ENCODE measurements at places on chromosomes 3 and 15.

DNA sequence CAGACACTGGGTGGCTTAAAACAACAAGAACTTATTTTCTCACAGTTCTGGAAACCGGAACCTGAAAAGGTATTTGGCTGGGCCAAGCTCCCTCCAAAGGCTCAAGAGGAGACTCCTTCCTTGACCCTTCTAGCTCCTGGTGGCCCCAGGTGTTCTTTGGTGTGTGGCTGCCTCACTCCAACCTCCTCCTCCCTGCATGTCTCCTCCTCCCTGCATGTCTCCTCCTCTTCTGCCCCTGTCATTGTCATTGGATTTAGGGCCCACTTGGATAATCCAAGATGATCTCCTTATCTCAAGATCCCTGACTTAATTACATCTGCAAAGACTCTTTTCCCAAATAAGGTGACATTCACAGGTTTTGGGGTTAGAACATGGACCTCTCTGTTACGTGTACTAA lies 69.8 kb upstream of the MFGE8 start:
- DNase-seq: no peak

GRCh38 chr15:95252404-95252803 lies 1021.0 kb downstream of the MCTP2 start:
- DNase-seq: no peak

GRCh38 chr3:8931342-8931741 lies 31.9 kb downstream of the RAD18 start:
- no peak for DNase-seq

DNA sequence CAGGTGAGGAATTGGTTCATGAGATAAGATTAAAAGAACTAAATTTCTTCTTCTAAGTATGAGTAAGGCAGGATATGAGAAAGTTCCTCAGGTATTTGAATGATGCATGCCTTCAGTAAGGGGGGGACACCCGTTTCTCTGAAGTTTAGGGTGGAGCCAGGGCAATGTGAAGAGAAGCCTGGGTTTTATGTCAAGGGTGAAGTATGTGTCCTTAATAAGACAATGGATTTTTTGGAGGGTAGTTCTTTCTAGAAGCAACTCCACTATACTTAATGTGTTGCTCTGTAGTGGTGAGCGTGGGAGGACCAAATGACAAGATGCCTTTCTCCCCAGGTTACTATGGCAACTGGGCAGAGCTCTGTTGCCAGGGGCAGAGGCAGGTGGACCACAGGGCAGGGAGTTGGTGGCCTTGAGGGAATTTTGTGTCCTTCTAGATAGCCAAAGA lies 44.0 kb downstream of the PHLDB2 start:
- DNase-seq: no peak

- no peak for DNase-seq
Observed at GRCh38 chr3:120280026-120280425, 5.0 kb downstream of the GPR156 start.

DNA sequence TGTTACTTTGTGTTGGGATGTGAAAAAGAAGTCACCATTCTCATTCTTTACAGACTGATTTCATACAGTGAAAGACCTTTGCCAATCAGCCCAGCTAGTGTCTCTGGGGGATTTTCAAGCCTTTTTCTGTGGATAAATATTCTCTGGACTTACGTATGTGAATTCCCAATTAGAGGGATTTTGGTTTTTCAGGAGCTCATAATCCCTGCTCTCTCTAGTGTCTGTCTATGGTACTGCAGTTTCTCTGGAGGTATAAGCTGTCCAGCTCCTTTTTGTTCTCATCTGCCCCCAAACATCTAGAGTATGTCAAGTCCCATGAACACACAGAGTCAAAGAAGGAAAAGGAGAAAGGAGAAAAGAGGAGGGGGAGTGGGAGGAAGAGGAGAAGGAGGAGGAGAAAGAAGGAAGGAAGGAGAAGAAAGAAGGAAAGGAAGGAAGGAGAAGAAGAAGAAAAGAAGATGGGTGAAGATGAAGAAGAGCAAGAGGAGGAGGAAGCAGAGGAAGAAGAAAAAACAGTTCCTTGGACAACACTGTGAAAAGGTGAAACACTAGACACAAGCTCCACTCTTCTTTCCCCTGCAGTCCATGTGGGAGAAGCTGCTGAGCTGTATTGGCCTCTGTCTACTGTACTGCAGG lies 218.6 kb downstream of the GREM1 start:
- DNase-seq: no peak

- DNase-seq: no peak
Observed at GRCh38 chr3:4525560-4526223, 32.5 kb downstream of the ITPR1 start.

GRCh38 chr3:98032904-98033303 lies 2.2 kb downstream of the GABRR3 start:
- no peak for DNase-seq

GRCh38 chr3:182787302-182788036 lies 5.8 kb upstream of the ATP11B start:
- DNase-seq: no peak

DNA sequence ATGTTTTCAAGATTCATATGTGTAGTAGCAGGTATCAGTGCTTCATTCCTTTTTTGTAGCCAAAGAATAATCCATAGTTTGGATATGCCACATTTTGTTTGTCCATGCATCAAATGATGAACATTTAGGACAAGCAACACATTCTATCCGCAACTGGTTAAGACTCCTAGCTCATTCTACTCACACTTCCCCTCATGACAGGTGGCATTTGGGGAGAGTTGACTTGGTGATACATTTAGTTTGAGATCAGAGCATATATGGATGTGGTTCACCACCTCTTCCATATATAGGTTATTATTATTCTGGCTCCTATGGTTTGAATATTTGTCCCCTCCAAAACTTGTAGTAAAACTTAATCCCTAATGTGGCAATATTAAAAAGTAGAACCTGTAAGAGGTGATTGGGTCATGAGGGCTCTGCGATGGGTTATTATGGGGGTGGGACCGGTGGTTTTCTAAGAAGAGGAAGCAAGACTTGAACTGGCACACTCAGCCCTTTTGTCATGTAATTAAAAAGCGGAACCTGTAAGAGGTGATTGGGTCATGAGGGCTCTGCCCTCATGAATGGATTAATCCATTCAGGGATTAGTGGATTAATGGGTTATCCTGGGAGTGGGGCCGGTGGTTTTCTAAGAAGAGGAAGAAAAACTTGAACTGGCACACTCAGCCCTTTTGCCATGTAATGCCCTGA lies 75.3 kb upstream of the HRH1 start:
- DNase-seq: no peak

DNA sequence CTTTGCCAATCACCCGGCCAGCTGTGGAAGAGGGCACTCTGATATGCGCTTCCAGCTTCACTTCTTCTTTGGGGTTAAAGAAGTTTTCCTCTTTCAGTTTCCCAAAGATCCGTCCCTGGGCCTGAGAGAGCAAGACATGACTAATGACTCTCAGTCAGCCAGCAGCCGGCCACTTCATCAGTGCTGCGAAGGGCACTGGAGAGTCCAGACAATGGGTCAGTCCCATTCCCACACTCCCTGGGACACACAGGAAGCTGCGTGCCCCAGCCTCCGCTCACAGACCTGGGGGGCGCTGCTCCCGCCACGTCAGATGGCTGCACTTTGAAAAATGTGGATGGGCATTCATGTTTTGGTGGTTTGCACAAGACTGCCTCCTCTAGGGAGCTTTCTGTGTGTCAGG lies 63.3 kb downstream of the SENP2 start:
- no peak for DNase-seq

- DNase-seq: no peak
Observed at GRCh38 chr3:112966633-112967032, 8.3 kb downstream of the CD200R1 start.

- DNase-seq: no peak
Observed at GRCh38 chr3:107446706-107447105, 69.5 kb downstream of the CCDC54 start.

- DNase-seq: no peak
Observed at GRCh38 chr3:31106912-31107311, 212.5 kb upstream of the GADL1 start.

GRCh38 chr3:117486719-117487716 lies 777.4 kb downstream of the TUSC7 start:
- DNase-seq: no peak

DNA sequence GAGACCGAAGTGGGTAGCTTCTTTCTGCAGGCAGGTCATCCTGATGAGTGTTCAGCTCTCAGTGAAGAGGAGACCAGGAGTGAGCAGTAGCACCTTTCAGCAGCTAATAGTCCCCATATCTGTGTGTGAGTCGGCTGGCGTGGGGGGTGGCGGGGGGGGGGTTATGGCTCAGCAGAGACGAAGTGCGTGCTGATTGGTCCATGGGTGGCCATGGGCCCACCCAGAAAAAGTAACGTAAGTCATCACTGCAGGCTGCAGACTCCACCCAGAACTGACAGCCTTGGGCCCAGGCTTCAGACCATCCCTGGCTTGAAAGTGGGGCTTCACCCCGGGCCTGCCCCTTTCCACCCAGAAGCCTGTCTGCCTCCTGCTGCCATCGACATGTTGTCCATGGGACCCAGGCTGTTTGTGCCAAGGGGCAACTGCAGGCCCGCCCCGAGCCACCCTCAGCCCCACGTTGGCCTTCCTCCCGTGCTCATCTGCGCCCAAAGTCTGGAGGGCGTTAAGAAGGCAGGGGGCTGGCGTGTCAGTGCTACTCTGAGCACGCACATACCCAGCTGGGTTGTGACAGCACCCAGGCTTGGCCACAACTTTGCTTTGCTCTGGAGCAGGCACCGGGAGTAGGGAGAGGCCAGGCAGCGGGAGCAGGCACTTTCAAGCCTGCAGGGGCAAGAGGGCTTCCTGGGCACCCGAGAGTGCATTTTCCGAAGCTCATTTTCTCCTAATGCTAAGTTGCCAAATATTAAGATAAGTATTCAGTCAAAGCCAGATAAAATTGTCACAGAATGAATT lies 511.7 kb upstream of the CDIN1 start:
- DNase-seq: no peak

DNA sequence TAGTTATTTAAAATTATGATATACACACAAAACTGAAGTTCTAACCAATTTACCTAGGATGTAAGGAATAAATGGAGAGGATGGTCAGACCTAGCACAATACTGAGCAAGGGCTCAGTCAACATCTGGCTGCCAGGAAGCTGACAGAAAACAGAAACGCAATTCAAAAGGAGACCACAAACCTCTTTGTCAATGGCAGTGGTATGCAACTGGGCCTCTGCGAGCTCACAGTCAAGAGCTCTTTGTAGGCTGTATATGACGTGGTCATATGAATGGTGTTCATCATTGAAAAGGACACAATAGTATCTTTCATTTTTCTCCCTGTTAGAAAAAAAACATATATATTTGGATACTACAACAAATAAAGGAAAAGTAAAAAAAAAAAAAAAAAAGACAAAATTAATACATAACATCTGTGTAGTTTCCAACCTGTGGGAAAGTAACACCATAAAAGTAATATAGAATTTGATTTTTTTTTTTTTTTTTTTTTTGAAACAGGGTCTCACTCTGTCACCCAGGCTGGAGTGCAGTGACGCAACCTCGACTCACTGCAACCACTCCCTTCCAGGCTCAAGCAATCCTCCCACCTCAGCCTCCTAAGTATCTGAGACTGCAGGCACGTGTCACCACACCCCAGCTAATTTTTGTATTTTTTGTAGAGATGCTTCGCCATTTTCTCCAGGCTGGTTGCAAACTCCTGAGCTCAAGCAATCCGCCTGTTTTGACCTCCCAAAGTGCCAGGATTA lies 37.9 kb downstream of the UBR1 start:
- no peak for DNase-seq

DNA sequence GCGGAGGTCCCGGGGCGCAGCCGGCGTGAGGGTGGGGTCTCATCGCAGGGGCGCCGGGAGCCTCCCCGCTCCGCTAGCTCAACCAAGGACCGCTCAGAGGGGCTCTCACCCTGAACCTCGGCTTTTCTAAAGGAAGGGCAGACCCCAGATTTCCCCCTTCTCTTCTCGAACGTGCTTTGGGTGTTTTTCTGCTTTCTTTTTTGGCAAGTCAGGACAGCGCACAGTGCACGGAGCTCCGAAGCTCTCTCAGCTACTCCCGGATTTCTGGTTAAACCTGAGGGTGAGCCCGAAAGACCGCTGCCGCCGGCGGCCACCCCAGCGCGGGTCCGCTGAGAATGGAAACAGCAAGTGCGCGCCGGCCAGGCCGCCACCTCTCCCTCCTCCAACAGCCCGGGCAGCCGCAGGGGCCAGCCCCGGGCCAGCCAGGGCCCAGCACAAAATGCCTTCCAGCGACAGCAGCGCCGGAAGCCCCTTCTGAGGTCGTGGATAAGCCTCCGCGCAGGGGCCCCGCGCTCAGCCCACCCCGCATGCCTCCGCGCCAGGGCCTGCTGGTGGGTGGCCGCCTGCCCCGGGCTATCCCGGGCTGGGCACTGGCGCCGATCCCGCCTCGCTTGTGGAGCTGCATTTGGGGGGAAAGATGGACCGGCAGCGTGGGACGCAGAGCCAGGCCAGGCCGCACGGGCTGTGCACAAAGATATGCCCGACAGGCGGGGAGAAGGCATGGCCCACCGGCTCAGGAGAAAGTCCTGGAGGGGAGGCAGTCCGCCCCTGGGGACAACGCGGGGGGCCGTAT lies 8.2 kb upstream of the OCA2 start:
- DNase-seq: no peak

GRCh38 chr3:14649466-14649865 lies 2.1 kb upstream of the CCDC174 start:
- no peak for DNase-seq

- no peak for DNase-seq
Observed at GRCh38 chr3:62874711-62875557, at the start of gene CADPS. Gene CADPS (minus strand): TSS chr3:62875416. CDS start chr3:62875029, 387 bp downstream.

DNA sequence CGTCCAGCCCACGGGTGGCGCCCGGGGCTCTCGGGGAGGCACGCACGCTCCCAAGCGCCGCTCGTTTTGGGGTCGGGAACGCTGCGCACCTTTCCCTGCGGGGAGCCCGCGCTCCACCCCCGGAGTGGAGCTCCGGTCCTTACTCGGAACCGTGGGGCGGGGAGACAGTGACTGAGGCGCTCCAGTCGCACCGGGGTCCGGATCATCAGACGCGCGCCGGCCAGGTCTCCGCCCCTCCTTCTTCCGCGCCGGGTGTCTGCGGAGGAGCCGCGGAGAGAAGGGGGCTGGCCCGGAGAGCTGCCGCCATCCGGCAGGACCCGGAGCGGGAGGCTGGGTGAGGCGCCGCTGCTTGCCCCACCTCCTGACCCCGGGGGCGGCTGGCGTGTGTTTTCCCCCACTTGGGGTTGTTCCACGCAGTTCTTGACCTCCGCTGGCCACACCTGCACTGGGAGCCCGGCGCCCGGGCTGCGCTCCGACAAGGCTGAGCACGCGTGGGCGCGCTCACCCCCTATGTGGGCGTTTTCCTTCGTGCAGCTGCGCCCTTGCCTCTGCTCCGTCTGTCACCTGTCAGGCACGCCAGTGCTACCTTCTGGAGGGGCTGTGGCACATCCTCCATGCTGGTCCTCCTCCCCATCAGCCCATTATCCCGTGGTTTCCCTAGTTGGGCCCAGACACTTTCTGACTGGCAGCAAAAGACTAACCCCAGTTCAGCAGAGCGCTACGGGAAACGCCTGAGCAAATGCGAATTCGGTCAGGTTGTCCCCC lies at the start of gene MCF2L2:
Gene MCF2L2 (minus strand): TSS at position 173 of the 765 bp plus-strand sequence. CDS start 642 bp downstream, outside the sequence.
- DNase-seq: peak; percentile 70

Measured in CD8-positive, alpha-beta T cell (primary cell).